Putamen (tissue), 1 donor: ENCODE measurements at places on chromosomes 13 and 19.

DNA sequence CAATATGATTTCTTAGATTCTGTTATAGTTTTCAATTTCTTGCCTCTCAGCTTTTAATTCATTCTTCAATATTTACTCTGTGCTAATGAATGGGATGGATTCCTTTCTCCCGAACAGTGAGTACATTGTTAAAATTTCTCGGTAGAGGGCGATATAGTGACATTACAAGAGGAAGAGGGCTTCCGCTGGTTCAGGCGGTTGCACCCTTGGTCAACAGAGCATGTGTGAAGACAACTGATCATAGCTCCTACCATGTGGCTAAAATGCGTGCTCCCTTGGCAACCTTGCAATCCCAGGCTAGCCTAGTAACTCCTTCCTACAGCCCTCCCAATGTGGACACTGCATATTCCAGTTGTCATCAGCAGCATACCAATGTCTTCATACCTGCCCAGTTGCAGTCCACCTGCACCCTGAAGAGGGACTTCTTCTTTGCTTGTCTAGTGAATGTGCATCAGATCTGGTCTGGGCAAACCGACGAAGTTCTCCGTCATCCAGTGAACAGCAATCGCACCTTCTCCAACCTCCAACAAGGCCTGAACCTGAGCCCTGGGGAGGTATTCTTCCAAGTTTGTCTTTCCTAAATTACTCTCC, 653.0 kb upstream of the GPC6 start:
- no peak for DNase-seq

DNA sequence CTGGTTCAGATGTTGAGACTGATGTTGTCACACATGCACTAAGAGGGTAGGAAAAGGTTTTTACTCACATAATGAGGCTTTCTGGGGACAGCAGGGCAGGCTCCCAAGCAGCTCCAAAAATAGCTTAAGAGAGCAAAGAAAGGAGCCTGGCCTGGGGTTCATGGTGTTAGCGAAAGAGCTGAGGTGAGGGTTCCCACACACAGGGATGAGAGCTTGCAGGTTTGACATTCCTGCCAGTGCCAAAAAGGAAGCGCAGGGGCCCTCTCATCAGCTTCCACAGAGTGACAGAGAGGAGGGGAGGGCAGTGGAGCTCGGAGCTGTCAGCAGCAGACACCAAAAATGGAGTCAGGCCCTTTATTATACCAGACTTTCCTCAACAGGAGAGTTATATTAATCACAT, 65.5 kb upstream of the FAM216B start:
- no peak for DNase-seq

DNA sequence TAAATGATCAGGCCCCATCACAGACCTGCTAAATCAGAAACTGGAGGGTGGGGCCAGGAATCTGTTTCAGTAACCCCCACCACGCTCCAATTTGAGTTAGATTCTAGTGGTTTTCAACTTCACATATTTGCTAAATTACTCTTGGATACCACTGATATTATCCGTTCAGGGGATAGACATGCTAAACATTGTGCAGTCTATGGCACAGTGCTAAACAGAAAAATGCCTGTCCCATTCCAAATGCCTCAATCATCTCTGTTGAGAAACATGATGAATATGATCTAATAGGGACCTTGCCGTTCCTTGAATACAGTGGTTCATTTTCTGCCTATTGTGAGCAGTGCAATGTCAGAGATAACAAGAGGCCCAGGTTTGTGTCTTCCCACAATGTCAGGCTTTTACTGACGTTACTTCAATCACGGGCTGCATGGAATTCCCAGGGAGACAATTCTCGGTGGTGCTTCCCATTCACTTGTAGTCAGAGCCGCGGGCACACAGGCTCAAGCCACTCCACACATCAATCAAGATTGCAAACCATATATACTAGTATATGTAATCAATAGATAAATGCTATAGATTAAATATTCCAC, 52.7 kb downstream of the MYO16 start:
- DNase-seq: no peak

DNA sequence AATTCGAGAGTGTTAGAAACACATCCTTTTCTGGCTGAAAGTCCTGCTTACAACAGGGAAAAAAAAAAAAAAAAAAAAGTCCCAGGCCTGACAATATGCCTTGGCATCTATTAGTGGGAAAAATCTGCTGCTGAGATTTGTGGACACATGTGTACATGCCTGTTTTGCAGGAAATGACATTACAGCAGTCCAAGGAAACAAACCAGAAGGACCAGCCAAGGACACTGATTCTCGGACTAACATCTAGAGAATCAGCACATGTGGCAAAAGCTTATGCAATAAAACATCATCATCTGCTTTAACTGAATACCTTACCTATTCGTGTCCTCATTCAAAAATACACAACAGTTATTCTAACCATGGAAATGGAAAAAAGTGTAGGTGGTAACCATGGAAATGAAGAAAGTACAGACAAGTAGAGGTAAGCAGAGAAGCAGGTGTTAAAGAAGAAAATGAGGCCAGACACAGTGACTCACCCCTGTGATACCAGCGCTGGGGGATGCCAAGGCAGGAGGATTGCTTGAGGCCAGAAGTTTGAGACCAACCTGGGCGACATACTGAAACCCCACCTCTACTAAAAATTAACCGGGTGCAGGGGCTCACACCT, 9.4 kb upstream of the DPY19L3 start:
- peak; percentile 65 for DNase-seq

DNA sequence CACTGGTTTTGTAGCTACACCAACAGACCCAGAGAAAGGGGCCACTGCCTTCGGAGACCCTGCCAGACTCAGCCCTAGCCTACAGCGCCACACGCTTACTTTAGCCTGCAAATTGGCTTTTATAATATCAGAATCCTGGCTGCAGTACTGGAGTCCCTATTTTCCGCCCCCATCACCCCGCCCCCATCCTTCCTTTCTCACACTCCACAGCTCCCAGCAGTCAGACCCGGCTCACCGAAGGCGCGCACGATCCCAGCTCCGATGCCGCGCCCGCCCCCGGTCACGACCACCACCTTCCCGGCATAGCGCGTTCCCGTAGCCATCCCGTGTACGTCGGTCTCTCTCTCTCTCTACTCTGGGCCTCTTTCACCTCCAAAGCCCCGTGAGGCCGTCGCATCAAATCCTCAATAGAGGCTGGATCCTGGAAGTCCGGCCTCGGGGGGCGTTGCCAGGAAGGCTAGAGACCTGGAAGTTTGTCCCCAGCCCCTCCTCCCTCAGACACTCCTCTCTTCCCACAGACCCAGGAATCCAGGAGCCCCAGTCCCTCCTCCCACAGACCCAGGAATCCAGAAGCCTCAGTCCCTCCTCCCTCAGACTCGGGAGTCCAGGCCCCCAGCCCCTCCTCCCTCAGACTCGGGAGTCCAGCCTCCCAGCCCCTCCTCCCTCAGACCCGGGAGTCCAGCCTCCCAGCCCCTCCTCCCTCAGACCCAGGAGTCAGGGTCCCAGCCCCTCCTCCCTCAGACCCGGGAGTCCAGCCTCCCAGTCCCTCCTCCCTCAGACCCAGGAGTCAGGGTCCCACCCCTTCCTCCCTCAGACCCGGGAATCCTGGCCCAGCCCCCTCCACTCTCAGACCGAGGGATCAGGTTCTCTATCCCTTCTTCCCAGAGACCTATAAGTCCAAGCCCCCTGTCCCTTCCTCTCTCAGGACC, at the start of gene HSD17B14:
HSD17B14 (minus strand) TSS at position 403 of the 929 bp plus-strand sequence; CDS start at position 323, 80 bp downstream.
- DNase-seq: no peak

GRCh38 chr13:21333186-21333585, 125.9 kb downstream of the ZDHHC20 start:
- DNase-seq: no peak

GRCh38 chr13:49594576-49594975, 9.2 kb upstream of the RCBTB1 start:
- DNase-seq: no peak

GRCh38 chr19:10102787-10103236, 334 bp upstream of the ANGPTL6 start:
- DNase-seq: no peak

- peak; percentile 91 for DNase-seq
Observed at GRCh38 chr13:21458813-21459701, at the start of gene ZDHHC20. Gene ZDHHC20, minus strand, starts transcription at chr13:21459303. Its CDS starts 132 bp downstream, at chr13:21459171.

DNA sequence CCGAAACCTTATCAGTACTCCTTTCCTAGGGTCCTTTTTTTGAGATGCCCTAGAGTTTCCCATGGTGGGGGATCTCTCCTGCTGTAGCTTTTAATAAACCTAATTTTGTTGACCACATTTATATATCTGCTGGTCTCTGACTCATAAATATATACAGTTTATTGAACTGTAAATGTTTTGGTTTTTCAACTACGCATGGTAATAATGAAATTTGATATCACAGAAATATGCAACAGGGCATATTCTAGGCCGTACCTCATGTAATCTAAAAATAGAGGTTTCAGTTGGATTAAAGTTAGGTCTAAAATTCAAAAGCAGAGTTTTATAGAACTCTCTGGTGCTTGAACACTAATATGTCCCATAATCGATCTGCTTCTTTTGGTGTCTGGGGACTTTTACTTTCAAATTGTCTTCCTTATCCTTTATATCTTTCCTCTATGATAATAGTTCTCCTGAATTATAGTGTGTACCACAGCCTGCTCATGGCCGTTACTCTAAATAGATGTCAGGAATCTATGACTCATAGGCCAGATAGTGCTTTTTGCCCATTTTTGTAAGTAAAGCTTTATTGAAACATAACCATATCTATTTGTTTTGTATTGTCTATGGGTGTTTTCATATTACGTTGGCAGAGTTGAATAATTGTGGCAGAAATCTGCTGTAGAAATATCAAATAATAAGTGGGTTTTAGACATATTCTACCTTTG, 324.8 kb upstream of the PCDH9 start:
- DNase-seq: no peak

DNA sequence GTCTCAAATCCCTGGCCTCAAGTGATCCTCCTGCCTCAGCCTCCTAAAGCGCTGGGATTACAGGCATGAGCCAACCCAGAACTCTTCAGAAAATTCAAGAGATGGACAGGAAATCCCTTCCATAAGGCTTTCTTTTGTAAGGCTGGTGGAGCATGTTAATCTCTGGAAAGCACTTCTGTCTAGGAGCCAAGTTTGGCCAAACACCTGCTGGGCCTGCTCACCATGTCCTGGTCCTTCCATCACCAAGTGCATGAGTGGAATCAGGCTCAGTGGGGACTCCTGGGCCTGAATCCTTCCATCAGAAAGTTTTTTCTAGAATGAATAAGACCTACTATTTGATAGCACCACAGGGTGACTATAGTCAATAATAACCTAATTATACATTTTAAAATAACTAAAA, 148.0 kb downstream of the DCLK1 start:
- no peak for DNase-seq

- DNase-seq: no peak
Observed at GRCh38 chr13:80782441-80782840, 441.5 kb upstream of the SPRY2 start.

DNA sequence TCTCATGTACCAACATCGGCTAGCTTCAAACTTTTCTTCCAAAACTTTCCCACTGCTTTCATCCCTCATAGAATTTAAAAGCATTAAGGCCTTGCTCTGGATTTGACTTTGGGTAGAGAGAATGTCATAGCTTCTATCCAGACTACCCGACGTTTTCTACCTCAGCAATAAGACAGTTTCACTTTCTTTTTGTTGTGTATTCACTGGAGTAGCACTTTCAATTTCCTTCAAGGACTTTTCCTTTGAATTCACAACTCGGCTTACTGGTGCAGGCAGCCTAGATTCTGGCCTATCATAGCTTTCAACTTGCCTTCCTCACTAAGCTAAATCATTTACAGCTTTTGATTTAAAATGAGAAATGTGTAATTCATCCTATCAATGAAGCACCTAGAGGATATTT, 420.4 kb upstream of the GPC6 start:
- DNase-seq: no peak

GRCh38 chr19:34841780-34842179, 68.8 kb upstream of the ZNF599 start:
- no peak for DNase-seq

- DNase-seq: no peak
Observed at GRCh38 chr19:1811942-1812425, at the start of gene ATP8B3. Gene ATP8B3, minus strand, starts transcription at chr19:1812276. Its CDS starts 540 bp downstream, at chr19:1811736.

GRCh38 chr19:47151627-47152026, 21.0 kb downstream of the SAE1 start:
- no peak for DNase-seq

DNA sequence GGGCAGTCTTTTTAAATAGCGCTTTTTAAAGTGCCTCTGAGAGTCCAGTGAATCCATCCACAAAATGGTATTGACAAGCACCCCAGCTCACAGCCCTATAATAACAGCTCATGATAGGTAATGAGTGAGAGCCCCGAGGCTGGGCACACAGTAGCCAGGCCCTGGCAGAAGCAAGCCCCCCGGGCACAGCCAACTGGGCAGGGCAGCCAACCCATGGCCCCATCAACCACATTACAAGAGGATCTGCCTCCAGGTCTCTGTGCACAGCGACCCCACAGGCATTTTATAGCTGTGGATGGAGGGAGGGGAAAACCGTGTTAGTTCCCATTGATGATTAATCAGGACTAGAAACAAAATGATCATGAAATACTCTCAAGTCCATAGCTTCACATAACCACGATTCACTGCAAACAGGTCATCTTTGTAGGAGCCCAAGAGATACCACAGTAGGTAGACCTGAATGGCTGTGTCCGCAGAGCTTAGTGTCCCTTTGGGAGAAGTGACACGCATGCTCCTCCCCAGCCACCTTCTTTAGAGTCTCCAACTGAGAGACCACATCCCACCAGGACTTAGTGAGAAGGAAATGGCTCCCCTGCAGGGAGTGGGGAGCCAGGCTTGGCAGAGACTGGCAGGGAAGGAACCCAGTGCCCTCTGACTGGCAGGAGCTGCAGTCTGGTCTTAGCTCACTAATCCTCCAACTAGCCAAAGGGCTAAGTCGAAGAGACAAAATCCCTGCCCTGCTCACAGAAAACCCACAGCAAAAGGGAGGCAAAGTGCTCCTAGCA, 4.3 kb upstream of the VSTM2B start:
- no peak for DNase-seq

- no peak for DNase-seq
Observed at GRCh38 chr19:50854636-50855410, at the start of gene KLK3. Gene KLK3, plus strand, starts transcription at chr19:50854915. Its CDS starts 41 bp downstream, at chr19:50854956.

DNA sequence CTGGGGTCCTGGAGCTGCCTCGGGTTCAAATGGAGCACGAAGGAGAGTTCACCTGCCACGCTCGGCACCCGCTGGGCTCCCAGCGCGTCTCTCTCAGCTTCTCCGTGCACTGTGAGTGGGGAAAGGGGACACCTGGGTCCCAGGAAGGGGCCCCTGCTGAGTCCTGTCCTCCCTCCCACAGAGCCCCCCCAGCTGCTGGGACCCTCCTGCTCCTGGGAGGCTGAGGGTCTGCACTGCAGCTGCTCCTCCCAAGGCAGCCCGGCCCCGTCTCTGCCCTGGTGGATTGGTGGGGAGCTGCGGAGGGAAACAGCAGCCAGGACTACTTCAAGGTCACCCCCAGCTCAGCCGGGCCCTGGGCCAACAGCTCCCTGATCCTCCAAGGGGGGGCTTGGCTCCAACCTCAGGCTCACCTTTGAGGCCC, 11.0 kb upstream of the SIGLEC11 start:
- DNase-seq: no peak

GRCh38 chr13:32501064-32501463, 37.5 kb downstream of the N4BP2L2 start:
- DNase-seq: no peak
